ENCODE measurements at places on chromosomes 13 and 19. TPM values are rescaled to one million over a fixed set of nuclear protein-coding genes. Genes with fewer than 3 reads are reported as not detected.
A peak's percentile ranks its signal among the peaks of the same experiment; 100 is the strongest.

ZNF320 gene
- 9.3 TPM for total RNA-seq

CCDC194 gene
- total RNA-seq, result not detected

- no peak overlapping the region for H3K4me3 ChIP-seq
- H3K36me3 ChIP-seq, result no peaks in the 10 kb centered on the region
- no peak for DNase-seq
Measured at GRCh38 chr13:24700539-24700938, 20.3 kb downstream of the ATP12A start.

DNA sequence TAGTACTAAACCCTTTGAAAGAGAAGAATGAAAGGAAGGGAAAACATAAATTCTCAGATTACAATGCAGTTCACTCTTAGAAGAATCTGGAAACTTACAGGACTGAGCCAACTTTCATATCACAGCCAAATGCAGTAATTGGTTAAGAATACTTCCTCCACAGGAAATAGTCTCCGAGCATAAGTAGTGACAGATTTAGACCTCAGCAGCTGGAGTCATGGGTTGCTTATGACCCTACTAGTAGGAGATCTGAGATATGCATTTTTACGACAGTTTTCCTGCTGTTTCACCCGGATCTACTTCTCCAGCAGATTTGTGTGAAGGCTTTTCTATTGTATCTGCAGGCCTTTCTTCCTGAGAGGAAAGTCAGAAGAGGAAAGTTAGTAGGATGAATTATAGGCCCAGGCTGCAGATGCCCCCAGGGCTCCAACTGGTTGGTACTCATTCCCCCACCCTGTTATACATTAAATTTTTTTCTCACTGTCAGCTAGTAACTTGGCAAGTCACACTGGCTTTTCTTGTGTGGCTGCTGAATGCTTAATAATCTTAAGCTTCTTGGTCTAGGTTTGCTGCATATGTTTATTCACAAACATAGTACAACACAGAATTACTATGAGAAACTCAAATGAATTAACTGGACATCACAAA, 1241.5 kb upstream of the MIR17HG start:
- H3K4me1 ChIP-seq, result no peaks in the 10 kb centered on the region
- no peak overlapping the region for H3K27ac ChIP-seq
- no peaks in the 10 kb centered on the region for H3K36me3 ChIP-seq
- no peak for DNase-seq

- no peaks in the 10 kb centered on the region for H3K4me1 ChIP-seq
- H3K27me3 ChIP-seq, result no peaks in the 10 kb centered on the region
- H3K4me3 ChIP-seq, result no peak overlapping the region
- H3K36me3 ChIP-seq, result no peaks in the 10 kb centered on the region
- H3K27ac ChIP-seq, result no peak overlapping the region
- no peak for DNase-seq
Measured at GRCh38 chr13:47226516-47226915, 329.7 kb upstream of the HTR2A start.

- no peaks in the 10 kb centered on the region for H3K27me3 ChIP-seq
- DNase-seq, result peak; percentile 92
- peak overlapping the region; percentile 92 for H3K27ac ChIP-seq
- peaks cover 38% of the 10 kb centered on the region for H3K4me1 ChIP-seq
- peak overlapping the region; percentile 84 for H3K4me3 ChIP-seq
Measured at GRCh38 chr19:13794398-13794756, 866 bp upstream of the ZSWIM4 start.

GRCh38 chr19:7554990-7555864, 19.7 kb downstream of the PNPLA6 start:
- H3K27ac ChIP-seq, result no peak overlapping the region
- H3K36me3 ChIP-seq, result peaks cover 66% of the 10 kb centered on the region
- H3K4me1 ChIP-seq, result peaks cover 4% of the 10 kb centered on the region
- no peaks in the 10 kb centered on the region for H3K27me3 ChIP-seq

GRCh38 chr13:61029064-61029463, 386.6 kb downstream of the PCDH20 start:
- H3K4me1 ChIP-seq, result no peaks in the 10 kb centered on the region
- no peak overlapping the region for H3K27ac ChIP-seq
- no peak overlapping the region for H3K4me3 ChIP-seq
- no peaks in the 10 kb centered on the region for H3K27me3 ChIP-seq
- H3K36me3 ChIP-seq, result no peaks in the 10 kb centered on the region
- no peak for DNase-seq

GRCh38 chr13:44053208-44053607, 173.5 kb downstream of the LACC1 start:
- no peaks in the 10 kb centered on the region for H3K27me3 ChIP-seq
- H3K4me1 ChIP-seq, result no peaks in the 10 kb centered on the region
- no peak for DNase-seq
- H3K27ac ChIP-seq, result no peak overlapping the region
